CD4-positive, alpha-beta memory T cell (primary cell): ENCODE measurements at places on chromosomes 13 and 19. TPM values are rescaled to one million over a fixed set of nuclear protein-coding genes. Genes with fewer than 3 reads are reported as not detected.

DNA sequence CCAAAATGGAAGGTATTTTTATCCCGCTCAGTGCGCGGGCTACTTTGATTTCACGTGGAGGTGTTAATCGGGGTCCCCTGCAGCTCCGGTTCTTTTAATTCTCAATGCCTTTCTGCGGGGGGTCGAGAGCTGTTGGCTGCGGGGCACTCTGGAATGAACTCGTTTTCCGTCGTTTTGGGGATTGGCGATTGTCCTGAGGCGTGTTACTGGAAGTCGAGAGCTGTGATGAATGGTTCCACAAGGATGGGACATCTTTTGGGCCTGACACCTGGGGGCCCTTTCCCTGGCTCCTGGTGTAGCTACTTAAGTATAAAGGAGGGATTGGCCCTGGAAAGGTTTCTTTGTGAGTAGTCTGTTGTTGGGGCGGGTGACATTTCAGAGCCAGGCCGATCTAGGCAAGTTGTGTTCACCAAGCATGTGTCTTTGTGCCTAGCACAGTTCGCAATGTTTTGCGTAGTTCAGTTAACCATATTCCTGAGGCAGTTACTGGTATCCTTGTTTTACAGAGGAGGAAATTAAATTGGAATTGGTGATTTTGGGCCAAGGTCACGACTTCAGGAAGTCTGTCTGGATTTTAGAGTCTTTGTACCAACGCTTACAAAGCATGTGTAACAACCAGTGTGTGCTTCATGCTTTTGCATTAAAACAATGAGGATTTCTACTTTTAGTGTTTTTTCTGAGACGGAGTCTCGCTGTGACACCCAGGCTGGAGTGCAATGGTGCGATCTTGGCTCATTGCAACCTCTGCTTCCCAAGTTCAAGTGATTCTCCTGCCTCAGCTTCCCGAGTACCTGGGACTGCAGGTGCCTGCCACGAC lies 846 bp downstream of the RPL13A start:
- H3K4me3 ChIP-seq = peak overlapping the region; percentile 99
- H3K4me1 ChIP-seq = peaks cover 47% of the 10 kb centered on the region

- H3K36me3 ChIP-seq = no peaks in the 10 kb centered on the region
- no peaks in the 10 kb centered on the region for H3K27me3 ChIP-seq
- DNase-seq = no peak
- H3K4me3 ChIP-seq = no peak overlapping the region
- no peaks in the 10 kb centered on the region for H3K4me1 ChIP-seq
Observed at GRCh38 chr13:32911506-32911905, 104.7 kb upstream of the KL start.

GRCh38 chr13:24632382-24633121 lies 47.7 kb upstream of the ATP12A start:
- no peak for DNase-seq
- no peak overlapping the region for H3K27ac ChIP-seq
- H3K36me3 ChIP-seq = no peaks in the 10 kb centered on the region
- peaks cover 7% of the 10 kb centered on the region for H3K4me1 ChIP-seq
- no peak overlapping the region for H3K4me3 ChIP-seq

DNA sequence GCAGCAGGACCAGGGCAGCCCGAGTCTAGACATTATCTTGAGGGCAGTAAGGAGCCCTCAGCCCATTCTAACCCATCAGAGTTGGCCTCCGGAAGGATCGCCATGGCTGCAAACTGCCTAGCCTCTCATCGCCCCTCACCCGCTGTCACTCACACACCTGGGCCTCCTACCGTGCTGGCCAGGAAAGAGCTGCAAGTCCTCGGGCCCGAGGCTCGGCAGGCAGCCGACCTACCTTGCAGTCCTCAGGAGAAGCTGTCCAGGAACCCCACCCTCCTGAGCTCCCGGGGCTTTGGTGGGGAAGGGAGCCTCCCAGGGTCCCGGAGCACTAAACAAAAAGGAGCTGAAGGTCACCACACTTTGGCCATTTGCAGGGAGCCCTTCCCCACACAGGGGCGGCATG lies 46.8 kb downstream of the CCNE1 start:
- no peaks in the 10 kb centered on the region for H3K36me3 ChIP-seq
- no peak for DNase-seq
- no peak overlapping the region for H3K4me3 ChIP-seq
- H3K27me3 ChIP-seq = no peaks in the 10 kb centered on the region
- no peak overlapping the region for H3K27ac ChIP-seq
- H3K4me1 ChIP-seq = no peaks in the 10 kb centered on the region

The SPACA4 gene
- total RNA-seq = not detected

DNA sequence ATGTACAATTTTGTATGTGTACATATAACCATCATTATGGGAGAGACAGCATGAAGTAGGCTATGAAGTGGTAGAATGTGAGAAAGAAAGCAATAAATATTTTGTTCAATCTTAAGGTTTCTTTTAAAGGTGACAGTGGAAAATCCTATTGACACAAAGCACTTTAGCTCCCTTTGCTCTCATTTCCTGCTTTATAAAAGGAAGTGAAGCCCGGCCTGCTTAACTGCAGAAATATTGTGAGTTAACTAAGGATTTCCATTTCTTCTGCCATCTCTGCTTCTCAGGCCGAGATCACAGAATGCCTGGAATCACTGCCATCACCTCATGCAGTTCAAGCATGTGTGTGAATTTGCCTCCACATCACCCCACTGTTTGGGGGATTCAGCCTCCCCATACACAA lies 83.5 kb downstream of the FRY start:
- H3K4me1 ChIP-seq = no peaks in the 10 kb centered on the region
- H3K27ac ChIP-seq = no peak overlapping the region
- no peaks in the 10 kb centered on the region for H3K36me3 ChIP-seq
- no peak for DNase-seq
- no peaks in the 10 kb centered on the region for H3K27me3 ChIP-seq

DNA sequence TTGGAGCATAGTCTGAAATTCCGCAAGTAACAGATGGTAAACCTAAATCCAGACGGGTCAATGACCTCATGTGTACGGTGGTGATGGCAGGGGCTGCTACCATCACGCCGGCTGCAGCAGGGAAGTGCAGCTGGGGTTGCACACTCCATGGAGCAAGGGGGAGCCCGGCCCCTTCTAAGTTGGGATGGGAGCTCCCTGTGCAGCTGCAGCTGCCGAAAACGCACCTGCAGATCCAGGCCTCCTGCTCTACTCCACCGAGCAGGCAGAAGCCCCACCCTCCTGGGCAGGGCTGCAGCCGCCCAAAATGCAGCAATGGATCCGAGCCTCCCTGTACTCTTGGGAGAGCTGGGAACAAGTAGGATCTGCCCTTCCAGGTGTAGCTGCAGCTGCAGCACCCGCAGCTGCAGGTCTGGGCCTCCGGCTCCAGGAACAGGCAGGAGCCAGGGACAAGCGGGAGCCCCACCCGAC lies 25.5 kb downstream of the KBTBD6 start:
- H3K36me3 ChIP-seq = no peaks in the 10 kb centered on the region
- no peaks in the 10 kb centered on the region for H3K27me3 ChIP-seq

DNA sequence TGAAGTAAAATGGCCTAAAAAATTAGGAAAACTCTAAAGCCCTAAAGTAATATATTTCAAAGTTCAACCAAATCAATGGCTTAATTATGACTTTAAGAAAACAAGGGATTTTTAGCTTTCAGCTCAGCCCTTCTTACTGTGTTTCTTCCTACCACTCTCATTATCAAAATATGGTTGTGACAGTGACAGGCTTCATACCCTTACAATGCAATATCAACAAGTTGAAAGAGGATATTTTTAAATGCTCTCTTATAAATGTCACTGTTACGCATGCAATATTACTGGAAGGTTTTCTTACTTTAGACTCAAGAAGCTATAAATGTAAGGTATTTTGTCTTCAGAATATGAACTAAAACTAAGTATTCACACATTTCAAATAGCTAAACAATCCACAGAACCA lies 1225.7 kb upstream of the MIR17HG start:
- H3K4me1 ChIP-seq = no peaks in the 10 kb centered on the region
- no peaks in the 10 kb centered on the region for H3K27me3 ChIP-seq
- no peak overlapping the region for H3K27ac ChIP-seq

DNA sequence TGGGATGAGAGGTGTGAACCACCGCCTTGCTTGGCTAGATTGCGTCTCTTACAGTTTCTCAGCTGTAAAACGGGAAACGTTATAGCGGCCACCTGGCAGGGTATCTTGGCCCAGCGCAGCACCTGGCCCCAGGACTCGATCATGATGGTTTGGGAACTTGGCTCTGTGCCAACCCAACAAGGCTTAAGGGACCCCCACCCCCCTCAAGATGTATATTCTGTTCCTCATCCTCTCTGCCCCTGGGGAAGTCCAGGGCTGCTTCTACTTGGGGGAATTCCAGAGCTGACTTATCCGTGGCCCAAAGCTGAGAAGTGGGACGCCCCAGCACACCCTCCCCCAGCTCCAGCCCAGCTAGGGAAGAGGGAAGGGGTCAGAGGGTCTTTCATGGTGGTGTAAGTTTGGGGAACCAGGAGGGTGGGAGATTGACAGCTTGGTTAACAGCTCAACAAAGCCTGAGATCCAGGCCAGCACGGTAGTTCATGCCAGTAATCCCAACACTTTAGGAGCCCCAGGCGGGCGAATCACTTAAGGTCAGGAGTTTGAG lies 695 bp downstream of the ICAM1 start:
- H3K27me3 ChIP-seq = no peaks in the 10 kb centered on the region
- no peak for DNase-seq
- H3K27ac ChIP-seq = peak overlapping the region; percentile 88
- peaks cover 34% of the 10 kb centered on the region for H3K4me1 ChIP-seq
- peak overlapping the region; percentile 82 for H3K4me3 ChIP-seq

The OR7D2 gene
- total RNA-seq = not detected

- H3K36me3 ChIP-seq = no peaks in the 10 kb centered on the region
- H3K4me3 ChIP-seq = no peak overlapping the region
Observed at GRCh38 chr13:50543782-50544181, 299.7 kb downstream of the DLEU7 start.

DNA sequence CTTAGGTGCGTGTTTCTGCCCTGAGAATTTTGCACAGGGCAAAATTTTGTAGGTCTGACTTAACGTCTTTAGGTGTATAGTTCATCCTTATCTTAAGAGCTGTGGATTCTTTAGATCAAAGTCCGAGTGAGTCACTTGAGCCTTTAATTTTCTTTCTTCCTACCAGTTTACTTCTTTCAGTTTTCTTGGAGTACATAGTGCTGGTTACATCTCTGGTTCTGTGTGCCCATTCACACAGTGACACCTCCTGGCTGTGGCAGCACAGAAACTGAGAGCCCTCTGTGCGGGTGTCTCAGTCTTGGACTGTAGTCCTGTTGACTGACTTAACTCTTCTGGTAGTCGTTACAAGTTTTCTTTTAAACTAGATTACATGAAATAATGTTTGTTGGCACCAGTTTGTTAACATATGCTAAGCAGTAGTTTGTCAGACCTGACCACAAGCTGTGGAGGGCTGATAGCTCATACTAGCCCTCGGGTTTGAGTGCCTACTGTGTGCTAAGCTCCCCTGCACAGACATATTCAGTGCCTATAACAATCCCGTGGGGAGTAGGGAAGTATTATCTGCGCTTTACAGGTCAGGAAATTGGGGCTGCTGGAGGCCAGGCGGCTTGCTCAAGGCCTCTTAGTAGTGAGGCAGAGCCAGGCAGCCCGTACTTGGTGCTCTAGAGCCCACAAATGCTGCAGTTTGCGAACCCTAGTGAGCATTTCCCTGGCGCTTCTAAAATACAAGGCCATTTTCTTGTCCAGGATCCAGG lies 1.6 kb downstream of the GATAD2A start:
- H3K27me3 ChIP-seq = no peaks in the 10 kb centered on the region
- H3K27ac ChIP-seq = peak overlapping the region; percentile 71
- peaks cover 70% of the 10 kb centered on the region for H3K4me1 ChIP-seq
- peak; percentile 73 for DNase-seq

The ICAM4 gene
- total RNA-seq = 1.3 TPM

DNA sequence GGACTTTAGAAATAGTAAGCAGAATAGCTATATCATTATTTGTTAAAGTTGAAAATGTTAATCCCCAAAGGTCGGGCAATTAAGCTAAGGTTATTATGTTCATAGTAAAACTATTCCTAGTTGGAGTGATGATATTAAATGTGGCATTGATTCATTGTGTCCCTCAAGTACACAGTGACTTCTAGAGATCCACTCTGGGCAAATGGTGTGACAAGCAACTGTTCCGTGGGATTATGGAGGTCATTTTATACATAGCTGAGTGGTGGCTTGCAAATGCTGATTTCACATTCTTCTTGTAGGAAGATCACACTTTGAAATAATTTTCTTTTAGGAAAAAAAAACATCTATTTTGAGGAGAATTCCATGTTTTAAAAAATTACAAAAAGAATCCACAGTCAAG lies 317.8 kb downstream of the ATP8A2 start:
- H3K27me3 ChIP-seq = no peaks in the 10 kb centered on the region
- DNase-seq = no peak
- no peaks in the 10 kb centered on the region for H3K4me1 ChIP-seq
- no peak overlapping the region for H3K4me3 ChIP-seq
- H3K36me3 ChIP-seq = no peaks in the 10 kb centered on the region

DNA sequence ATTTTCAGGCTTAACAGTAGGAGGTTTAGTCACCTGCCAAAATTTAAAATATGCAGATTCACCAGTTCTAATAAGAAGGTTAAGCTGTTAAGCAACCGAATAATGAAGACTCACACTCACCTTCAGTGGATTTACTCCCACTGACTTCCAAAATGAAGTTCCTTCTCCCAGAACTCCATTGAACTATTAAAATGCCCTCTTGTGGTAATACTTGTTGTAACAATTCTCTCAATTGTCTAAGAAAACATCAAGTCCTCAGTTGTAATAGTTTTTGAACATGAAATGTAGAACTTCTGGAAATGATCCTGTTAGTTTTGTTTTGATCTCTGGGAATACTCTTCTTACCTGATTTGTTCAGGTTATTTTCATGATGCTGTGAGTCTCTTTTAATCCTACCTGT lies 522.0 kb upstream of the ATXN8OS start:
- no peaks in the 10 kb centered on the region for H3K27me3 ChIP-seq
- DNase-seq = no peak
- no peak overlapping the region for H3K27ac ChIP-seq
- no peak overlapping the region for H3K4me3 ChIP-seq
- no peaks in the 10 kb centered on the region for H3K36me3 ChIP-seq

GRCh38 chr19:18948075-18948975 lies 7.3 kb upstream of the HOMER3 start:
- no peaks in the 10 kb centered on the region for H3K4me1 ChIP-seq
- H3K27ac ChIP-seq = no peak overlapping the region
- H3K36me3 ChIP-seq = no peaks in the 10 kb centered on the region
- no peak overlapping the region for H3K4me3 ChIP-seq

The KIR2DL3 gene
- total RNA-seq = not detected

The NAPSA gene
- total RNA-seq = 4.8 TPM

DNA sequence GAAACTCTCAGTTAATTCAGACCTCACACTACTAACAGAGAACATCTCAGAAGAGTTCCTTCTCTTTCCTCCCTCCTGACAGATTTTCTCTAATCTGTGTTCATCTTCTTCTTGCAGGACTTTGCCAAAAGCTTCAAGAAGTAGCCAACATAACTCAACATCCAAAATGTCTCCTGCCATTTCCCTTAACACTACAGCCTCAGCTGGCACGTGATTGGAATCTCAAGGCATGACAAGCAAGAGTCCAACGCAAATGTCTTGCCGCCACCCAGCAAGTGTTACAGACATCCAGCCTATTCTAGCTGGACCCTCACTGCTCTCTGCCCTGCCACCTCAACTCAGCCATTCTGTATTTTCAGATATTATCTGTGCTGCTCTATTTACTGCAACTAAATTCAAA lies 135.1 kb downstream of the DNAJC15 start:
- DNase-seq = no peak
- no peaks in the 10 kb centered on the region for H3K27me3 ChIP-seq
- H3K27ac ChIP-seq = no peak overlapping the region
- H3K4me3 ChIP-seq = no peak overlapping the region
- no peaks in the 10 kb centered on the region for H3K4me1 ChIP-seq

The C2CD4C gene
- not detected for total RNA-seq

The OR4F17 gene
- not detected for total RNA-seq
